ENCODE measurements at places on chromosomes 5 and 9.
A peak's percentile ranks its signal among the peaks of the same experiment; 100 is the strongest.

DNA sequence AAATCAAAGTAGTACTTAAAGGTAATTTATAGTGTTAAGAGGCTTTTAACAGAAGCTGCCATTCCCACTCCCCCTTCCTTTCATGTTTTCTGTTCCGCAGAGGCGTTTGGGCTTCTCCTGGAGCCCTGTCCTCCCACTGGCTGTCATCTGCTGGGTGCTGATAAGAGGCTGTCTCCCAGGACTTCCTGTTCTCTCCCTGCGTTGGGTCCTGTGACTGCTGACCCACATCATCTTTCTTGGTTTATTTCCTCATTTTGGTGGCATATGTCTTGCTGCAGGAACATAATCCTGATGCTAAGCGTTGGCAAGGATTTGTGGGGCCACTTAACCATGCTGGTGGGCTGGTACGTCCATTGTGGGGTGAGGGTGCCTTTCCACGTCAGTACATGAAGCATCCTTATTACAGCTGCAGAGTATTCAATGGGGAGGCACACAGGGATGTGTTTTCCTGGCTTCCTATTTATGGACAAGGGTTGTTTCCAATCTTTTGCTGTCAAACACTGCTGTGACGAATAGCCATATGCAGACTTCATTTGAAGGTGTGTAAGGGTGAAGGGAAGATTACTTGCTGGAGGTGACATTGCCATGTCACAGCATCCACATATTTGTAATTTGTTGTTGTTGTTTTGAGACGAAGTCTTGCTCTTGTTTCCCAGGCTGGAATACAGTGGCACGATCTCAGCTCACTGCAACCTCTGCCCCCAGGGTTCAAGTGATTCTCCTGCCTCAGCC, 22.3 kb upstream of the RNF130 start:
- no peak for DNase-seq

- DNase-seq, result no peak
Measured at GRCh38 chr5:179385914-179386313, 40.7 kb upstream of the ADAMTS2 start.

DNA sequence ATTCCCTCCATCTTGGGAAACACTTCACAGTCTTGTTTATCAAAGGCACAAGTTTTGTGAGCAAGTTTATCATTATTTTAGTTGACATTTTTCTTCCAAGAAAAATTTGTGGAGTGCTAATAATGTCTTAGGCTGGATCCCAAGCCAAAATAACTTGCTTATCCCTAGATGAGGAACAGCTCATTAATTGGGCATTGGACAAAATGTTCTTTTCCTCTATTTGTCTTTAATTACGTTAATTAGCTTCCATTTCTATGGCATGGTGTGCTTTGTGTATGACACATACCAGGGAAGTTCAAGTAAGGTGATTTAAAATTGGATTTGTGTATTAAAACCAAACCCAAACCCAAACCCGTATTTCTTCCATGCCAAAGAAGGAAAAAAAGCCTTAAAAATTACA, 379.5 kb downstream of the SH3GL2 start:
- DNase-seq, result no peak

- DNase-seq, result peak; percentile 38
Measured at GRCh38 chr9:115013998-115014397, 83.6 kb upstream of the TNFSF8 start.

DNA sequence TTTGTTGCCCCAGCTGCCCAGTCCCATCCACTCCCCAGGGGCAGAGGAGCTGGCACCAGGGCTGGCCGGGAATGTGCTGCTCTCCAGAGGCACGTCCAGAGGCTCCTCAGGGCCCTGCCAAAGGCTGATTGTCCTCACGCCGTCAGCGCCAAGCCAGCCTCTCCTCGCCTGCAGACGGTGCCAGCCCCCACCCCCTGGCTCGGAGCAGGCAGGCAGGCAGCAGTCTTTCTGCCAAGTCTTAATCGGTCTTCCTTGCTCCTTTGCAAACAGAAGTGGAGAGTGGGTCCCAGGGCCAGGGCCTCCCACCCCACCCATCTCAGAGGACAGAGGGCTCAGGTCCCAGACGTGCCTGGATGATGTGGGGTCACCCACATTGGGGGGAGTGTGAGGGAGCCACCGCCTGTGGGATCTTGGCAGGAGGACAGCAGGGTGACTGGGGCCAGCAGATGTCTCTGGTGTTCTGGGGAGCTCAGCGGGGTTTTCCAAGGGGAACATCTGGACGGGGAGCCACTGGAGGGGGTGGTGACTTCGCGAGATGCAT, 36.3 kb downstream of the FAM163B start:
- DNase-seq, result no peak

DNA sequence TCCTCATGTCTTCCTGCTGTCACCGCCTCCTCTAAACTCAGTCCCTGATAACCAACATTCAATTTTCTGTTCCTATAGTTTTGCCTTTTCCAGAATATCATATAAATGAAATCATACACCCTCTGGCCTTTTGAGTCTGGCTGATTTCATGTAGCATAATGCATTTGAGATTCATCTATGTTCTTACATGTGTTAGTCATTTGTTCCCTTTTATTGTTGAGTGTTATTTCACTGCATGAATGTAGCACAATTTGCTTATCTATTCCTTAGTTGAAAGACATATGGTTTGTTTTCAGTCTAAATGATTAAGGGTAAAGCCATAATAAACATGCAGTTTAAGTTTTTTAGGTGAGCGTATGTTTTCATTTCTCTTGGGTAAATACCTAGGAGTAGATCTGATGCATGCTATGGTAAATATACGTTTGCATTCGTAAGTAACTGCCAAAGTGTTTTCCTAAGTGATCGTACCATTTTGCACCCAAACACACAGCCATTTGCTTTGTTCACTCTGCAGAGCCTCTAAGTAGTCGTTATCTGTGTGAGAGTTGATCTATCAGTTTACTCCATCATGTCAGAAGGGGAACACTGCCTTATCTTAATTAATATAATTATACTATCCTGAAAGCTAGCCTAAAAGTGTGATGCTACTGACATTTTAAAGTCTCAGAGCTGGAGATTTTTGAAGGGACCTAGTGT, 460.8 kb downstream of the DMAC1 start:
- no peak for DNase-seq

DNA sequence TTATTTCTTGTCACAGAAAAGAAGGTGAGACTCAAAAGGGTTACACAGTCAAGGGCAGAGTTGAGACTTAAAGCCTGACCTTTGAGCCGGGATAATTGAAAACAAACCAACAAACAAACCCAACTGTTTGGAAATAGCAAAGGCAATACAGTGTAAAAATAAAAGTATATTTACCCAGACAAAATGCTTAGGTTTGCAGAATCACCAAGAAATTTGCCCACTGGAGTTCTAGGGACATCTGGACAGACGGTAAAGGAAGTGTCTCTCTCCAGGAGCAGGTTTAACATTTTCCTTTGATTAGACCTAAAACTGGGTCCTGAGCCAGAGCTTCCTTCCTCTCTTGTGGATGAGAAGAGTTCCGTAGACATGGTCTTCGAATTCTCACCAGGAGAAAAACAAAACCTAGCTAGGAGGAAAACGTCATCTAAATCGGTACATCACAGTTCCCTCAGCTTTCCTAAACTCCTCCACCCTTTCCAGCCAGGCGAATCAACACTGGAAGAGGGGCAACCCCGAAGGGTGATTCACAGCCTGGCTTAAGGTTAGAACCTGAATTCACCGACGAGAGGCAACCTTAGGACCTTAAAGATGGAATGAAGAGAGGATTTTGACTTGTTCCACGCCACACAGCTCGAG, 673 bp downstream of the CDC25C start:
- DNase-seq, result no peak

DNA sequence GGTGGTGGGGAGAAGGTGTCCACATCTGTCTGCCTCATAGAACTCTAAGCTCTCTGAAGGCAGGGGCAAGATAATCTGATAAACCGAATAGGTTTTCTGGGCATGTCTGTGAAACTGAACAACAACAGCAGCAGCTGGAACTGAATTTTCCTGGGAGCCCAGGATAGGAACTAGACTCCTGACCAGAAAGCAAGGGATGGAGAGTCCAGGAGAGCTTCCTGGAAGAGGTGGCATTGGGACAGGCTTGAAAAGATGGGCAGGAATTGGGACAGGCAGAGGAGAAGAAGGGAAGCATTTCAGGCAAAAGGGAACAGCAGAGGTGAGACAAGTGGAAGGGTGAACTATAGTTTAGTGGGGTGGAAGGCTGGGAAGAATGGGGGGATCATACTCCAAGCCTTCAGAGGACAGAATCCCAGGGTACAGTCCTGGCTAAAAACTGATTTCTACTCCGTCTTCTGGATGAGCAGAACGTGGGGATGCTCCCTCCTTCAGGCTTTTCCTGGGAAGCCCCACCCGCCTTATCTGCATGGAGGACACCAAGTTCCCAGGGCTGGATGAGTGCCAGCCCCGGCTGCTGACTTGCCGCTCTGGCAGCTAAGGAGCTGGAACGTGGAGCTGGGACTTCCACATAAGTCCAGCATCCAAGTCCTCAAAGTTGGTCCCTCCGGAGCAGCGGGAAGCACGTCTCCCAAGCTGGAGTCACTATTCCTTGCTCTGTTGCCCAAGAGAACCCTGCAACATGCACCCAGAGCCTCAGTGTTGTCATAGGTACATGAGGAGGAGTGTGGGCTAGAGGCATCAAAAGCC, 13.9 kb upstream of the KIF12 start:
- no peak for DNase-seq

- DNase-seq, result no peak
Measured at GRCh38 chr9:26131886-26132285, 453.6 kb upstream of the TUSC1 start.

- DNase-seq, result no peak
Measured at GRCh38 chr9:84170521-84171141, 169.9 kb downstream of the SLC28A3 start.

GRCh38 chr5:90336752-90337151, 72.8 kb downstream of the CETN3 start:
- DNase-seq, result no peak

GRCh38 chr5:39218482-39219402, 621 bp downstream of the FYB1 start:
- peak; percentile 29 for DNase-seq

GRCh38 chr5:56668996-56669395, 146.4 kb upstream of the MAP3K1 start:
- DNase-seq, result no peak

DNA sequence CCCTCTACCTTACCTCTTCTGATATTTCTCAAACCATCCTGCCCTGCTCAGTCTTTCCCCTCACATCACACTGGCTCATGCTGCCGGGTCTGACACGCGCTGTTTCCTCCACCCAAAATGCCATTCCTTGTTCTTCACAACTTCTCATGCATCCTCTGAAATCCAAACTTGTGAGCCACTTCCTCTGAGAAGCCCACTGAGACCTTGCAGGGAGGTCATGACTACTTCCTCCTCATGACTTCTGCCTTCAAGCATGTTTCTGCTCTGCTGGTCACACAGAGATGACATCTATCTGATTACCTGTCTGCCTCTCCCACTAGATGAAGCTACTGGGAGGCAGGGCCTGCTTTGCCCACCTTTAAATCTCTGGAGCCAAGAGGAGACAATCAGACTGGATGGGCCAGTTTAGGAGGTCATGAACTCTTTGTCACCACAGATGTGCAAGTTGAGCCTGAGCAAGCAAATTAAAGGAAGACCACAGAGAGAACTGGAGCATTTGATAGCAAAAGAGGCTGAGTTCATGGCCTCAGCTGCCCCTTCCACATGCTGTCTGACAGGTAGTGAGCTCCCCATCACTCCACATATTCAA, 119.8 kb upstream of the TBC1D2 start:
- no peak for DNase-seq
